ENCODE measurements at places on chromosomes 7 and 10.

GRCh38 chr7:95066737-95067530 is 159.5 kb downstream of the PPP1R9A start:
- no peak for DNase-seq

- DNase-seq: no peak
Observed at GRCh38 chr10:132445516-132446194, 48.7 kb downstream of the PWWP2B start.

- DNase-seq: no peak
Observed at GRCh38 chr10:125257521-125258108, 97.3 kb upstream of the CTBP2 start.

DNA sequence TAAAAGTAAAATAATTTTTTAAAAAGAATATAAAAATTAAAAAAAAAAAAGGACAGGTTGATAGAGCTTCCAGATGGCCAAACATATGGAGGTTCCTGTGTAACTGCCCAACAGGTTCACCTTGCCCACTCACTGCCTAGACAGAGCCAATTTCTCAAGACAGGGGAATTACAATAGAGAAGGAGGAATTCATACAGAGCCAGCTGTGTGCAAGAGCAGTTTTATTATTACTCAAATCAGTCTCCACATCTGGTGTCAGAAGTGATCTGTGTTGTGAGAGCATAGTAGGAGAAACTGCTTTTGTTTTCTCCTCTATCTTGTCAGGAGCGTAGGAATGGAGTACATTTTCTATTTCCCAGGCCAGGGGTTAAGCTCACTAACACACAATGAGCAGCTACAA is 31.0 kb downstream of the C7orf33 start:
- no peak for DNase-seq

GRCh38 chr10:2128991-2129390 is 391.7 kb upstream of the ADARB2 start:
- no peak for DNase-seq

DNA sequence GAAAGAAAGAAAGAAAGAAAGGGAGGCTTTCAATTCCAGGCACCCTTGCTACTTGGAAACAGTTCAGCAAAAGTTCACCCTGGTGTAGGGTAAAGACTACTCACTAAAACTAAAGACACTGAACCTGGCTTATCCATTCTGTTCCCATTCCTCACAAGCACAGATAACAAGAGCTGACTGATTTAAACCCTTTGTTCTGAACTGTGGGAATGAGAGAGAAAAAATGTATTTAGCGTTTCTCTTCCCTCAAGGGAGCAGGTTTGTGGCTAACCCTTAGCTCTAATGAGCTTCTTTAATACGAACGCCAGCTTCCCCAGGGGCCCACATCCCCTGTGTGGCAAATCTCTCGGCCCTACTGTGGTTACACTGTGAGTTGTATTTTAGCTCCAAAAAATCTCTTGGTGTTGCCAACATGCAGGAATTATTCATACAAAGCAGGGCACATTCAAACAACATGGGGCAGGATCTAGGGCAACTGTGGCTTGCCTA is 23.3 kb downstream of the PRTFDC1 start:
- DNase-seq: no peak

- no peak for DNase-seq
Observed at GRCh38 chr10:14924013-14924412, 29.9 kb downstream of the DCLRE1C start.

DNA sequence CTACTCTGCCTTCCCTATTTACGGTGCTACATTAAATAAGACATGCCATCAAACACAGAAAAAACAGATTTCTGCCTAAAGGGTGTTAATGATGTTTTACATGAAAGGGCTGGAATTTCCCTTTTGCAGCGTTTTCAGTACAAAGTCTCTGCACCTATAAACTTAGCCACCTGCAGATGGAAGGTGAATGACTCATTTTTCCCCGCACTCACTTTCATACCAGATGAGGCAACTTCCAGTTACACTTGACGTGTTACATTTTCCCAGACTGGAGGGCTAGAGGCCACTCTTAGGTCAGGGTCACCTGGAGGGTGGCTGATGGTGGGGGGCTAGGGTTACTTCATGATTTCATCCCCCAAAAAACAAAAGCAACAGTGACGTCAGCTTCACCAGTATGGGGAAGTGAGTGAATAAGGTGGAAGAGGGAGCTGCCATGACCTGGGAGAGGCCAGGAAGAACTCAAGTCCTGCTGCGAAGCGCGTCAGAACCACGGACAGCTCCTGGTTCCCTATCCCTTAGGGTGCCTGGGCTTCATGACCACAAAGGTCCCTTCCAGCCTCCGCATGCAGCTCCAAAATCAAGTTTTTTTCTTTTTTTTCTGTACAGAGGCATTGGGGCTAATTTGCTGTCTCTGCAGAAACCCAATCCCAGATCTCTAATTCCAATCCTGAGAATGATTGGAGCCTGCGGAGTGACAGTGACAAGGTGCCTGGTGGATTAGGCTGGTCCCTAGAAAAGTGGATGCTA is 94.0 kb downstream of the ADARB2 start:
- no peak for DNase-seq

GRCh38 chr7:106102387-106102966 is 9.6 kb downstream of the SYPL1 start:
- DNase-seq: no peak

DNA sequence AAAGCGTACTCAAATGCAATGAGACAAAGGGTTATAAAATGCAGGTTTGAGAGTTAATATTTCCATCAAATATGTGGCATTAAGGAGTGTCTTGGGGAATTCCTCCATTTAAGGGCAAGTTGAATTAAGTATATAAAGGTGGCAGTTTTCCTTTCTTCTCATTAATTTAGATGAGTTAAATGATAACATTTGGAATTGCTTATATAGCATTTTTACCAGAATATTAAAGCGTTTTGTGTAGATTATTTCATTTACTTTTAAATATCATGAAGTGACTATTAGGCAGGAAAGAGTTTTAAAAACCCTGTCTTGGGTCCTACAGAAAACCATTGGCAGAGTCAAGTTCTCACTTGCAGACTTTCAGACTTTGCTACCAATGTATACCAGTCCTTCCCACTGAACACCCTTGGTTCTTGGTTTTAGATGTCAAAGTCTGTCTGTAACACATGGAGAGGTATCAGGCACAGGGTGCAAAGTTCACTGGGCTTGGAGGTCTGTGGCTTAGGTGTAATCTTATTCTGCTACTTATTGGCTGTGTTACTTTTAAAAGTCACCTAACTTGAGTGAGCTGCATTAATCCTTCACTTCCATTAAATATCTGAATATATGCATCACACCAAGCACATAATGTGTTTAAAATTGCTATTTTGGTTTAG is 51.0 kb downstream of the ASB4 start:
- DNase-seq: no peak

DNA sequence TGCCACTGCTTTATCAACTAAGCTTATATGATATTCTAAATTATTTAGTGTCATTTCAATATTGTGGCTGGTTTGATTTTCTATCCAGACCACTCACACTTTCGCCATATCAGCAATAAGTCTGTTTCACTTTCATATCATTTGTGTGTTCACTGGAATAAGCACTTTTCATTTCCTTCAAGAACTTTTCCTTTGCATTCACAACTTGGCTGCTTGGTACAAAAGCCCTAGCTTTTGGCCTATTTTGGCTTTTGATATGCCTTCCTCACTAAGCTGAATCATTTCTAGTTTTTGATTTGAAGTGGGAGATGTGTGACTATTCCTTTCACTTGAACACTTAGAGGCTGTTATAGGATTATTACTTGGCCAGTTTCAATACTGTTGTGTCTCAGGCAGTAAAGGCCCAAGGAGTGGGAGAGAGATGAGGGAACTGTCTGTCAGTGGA is 120.9 kb upstream of the NAMPT start:
- DNase-seq: no peak

- DNase-seq: no peak
Observed at GRCh38 chr7:154171422-154171821, 119.2 kb downstream of the DPP6 start.

DNA sequence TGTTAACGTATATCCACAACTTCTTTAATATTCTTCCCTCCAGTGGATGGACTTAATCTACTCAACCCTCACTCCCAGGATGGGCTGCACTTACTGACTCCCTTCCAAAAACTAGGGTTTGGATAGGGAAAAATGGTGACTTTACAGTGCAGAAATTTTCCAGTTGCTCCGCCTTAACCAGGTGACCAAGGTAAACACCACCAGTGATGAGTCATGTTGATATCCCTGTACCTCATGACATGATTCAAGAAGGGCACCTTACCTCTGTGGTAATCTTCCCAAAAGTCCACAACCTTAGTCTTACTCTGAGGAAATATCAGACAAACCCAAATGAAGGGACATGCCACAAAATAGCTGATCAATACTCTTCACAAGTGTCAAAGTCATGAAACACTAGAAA is 3.5 kb upstream of the GSTK1 start:
- DNase-seq: no peak

- DNase-seq: peak; percentile 87
Observed at GRCh38 chr7:44914992-44915607, 29.8 kb upstream of the PURB start.
